ENCODE measurements at places on chromosomes 12 and 14.

DNA sequence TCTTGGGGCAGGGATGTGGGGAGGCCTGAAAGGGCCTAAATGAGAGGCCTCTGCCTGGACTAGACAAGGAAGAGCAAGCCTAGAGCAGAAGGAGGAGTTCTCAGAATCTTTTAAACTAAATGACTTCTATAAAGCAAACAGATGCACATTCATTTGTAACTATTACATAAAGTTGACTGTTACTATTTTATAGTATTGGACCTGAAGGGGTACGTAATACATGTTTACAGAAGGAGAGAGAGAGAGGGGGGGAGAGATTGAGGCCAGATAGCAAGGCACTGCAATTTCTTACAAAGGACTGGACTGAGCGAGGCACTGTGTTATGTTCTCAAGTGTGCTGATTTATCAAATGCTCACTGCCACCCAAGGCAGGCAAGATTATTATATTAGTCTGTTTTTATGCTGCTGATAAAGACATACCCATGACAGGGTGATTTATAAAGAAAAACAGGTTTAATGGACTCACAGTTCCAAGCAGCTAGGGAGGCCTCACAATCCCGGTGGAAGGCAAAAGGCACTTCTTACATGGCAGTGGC is 215.8 kb upstream of the NOS1 start:
- DNase-seq, result no peak

- no peak for DNase-seq
Measured at GRCh38 chr12:5068619-5069018, 24.9 kb downstream of the KCNA5 start.

DNA sequence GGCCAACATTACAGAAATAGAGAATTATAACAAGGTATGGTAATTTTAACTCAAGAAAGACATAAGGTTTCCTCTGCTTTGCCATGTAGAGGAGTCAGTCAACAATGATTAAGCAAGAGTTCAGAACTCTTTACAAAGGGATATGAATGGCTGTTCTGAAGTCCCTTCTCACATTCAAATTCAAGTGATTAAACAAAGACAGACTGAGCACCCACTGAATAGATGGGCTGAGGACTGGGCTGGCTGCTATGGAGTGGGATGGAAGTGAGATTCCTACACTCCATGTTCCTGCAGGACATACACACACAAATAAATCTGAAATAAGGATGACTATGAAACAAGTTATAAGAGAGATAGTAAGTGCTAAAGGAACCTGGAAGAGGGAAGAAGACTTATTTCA is 199.0 kb upstream of the GRIP1 start:
- no peak for DNase-seq

GRCh38 chr14:81400202-81400678 is at the start of gene STON2:
Gene STON2 (minus strand): TSS chr14:81400324. CDS start chr14:81398382, 1,942 bp downstream.
- peak; percentile 96 for DNase-seq

- DNase-seq, result no peak
Measured at GRCh38 chr14:91373591-91374254, 43.9 kb downstream of the CCDC88C start.

DNA sequence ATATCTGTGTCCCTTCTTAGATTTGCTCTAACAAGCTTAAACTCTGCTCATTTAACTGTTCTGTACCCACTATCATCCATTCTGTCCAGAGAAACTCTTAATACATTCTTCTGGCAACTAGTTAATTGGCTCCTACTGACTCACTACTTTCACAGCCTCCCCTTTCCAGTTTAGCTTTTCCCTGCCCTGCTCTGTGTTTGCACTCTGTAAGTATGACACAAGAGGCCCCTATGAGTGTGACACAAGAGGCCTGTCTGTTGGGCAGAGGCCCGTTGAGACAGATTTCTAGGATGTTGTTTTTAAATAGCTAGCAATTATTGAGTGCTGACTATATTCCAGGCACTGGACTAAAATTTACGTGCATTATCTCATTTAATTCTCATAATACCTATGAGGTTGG is 246.0 kb upstream of the DAAM1 start:
- DNase-seq, result peak; percentile 8

GRCh38 chr12:57545809-57546437 is 1.1 kb downstream of the DCTN2 start:
- DNase-seq, result no peak

DNA sequence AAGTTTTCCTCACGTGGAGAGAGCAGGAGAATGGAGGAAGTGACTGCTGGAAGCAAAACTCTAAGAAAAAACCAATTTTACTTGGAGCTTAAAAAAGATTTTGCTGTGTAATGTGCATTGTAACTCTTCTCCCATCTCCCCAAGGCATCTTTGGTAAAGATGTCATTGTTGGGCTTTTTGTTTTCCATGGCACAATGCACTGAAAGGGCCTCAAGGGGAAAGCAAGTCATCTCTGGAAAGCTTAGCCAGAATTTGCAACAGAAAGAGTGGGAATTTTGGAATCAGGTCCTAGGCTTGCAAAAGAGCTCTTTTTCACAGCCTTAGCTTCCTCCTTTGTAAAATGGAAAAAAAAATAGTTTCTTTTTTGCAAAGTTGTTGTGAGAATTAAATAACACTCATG is 7.9 kb upstream of the PPM1A start:
- DNase-seq, result no peak

DNA sequence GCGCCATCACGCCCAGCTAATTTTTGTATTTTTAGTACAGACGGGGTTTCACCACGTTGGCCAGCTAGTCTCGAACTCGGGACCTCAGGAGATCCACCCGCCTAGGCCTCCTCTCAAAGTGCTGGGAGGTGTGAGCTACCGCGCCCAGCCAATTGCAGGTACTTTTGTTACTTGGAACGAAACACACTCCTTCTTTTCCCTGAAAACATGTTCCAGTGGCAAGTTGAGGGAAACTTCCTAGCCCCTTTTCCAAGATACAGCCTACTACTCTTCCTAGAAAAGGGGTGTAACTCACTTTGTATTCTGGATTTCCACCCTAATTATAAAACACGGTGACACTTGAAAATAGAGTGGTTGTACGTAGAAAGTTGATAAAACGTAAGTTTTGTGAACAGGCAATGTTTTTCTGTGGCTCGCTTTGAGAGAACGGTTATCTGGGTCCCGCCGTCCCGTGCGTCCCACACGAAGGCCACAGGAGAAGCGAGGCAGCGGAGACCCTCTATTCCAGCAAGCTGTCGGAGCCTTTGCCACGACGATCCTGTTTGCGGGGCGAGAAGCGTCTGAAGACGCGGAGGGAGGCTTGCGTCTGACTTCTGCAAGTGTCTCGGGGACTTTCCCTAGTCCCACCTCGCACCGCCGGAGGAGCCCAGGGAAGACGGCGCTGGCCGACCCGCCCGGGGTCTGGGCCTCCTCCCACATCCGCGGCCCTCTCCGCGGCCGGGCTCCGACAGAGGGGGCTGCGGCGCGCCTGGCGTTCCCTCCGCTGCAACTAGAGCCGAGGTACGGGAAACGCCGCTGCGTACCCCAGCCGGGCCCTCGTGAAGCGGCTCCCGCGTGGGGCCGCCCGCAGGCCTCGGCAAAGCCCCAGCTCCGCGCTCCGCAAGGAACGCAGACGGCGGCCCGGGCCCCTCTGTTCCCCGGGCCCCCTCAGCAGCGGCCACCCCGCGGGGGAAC is 745 bp downstream of the CDCA4 start:
- DNase-seq, result no peak

- DNase-seq, result no peak
Measured at GRCh38 chr14:98766818-98767217, 505.2 kb downstream of the BCL11B start.

- DNase-seq, result no peak
Measured at GRCh38 chr14:24381363-24382063, 13.5 kb downstream of the NFATC4 start.

- peak; percentile 14 for DNase-seq
Measured at GRCh38 chr12:5808981-5809380, 136.1 kb downstream of the ANO2 start.

- DNase-seq, result peak; percentile 16
Measured at GRCh38 chr12:91964501-91964900, 181.1 kb downstream of the BTG1 start.

DNA sequence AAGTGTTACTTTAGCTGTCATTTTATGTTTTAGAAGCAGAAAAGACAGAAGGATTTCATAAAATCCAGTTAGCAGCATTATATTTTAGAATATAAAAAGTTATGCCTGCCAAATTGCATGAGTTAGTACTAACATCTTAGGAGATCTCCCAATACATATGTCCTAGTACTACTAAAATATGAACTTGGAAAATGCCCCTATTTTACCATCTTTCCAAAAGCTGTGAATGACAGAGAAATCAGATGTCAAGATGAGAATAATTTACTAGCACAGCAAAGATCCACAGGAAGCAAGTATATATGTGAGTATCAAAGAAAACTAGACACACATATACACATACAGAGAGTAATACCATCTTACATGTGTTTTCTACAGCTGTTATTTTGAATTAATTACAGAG is 196.9 kb downstream of the CPNE8 start:
- no peak for DNase-seq

DNA sequence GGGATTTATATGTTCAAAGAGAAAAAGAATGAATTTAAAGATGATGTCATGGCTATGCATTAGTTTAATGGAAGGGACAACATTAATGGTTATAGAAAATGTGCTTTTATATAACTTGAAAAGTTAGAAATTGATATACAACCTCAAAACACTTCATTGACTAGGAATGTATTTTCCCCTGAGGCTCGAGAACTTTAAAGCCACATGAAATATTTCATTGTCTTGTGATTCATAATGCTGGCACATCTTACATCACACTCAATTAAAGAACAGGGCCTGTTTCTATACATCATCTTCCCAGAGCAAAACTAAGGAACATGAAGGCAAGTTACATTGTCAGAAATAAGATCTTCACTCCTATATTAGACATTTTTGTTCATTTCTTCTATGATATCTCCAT is 35.2 kb upstream of the PAWR start:
- peak; percentile 74 for DNase-seq

GRCh38 chr12:131007031-131007739 is 53.5 kb downstream of the ADGRD1 start:
- no peak for DNase-seq

GRCh38 chr12:4584281-4584680 is 22.3 kb downstream of the DYRK4 start:
- no peak for DNase-seq

- DNase-seq, result no peak
Measured at GRCh38 chr12:56062996-56063395, 17.0 kb upstream of the ERBB3 start.

DNA sequence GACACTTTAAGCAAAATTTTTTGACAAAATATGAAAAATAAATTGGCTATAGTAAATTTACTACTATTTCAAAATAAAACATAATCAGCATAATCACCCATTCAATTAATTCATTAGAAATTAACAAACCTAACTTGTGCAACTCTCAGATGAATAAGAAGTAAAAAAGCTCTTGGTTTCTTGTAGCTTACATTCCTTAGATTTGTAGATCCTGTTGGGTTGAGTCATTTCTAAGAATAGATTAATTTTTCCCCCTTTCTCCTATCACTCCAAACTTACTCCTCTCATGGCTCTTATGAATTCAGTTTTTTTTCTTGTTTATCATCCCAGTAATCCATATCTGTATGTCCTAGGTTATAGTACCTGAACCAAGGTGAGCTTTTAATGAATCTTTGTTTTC is 230.9 kb upstream of the LRIG3 start:
- DNase-seq, result peak; percentile 15

DNA sequence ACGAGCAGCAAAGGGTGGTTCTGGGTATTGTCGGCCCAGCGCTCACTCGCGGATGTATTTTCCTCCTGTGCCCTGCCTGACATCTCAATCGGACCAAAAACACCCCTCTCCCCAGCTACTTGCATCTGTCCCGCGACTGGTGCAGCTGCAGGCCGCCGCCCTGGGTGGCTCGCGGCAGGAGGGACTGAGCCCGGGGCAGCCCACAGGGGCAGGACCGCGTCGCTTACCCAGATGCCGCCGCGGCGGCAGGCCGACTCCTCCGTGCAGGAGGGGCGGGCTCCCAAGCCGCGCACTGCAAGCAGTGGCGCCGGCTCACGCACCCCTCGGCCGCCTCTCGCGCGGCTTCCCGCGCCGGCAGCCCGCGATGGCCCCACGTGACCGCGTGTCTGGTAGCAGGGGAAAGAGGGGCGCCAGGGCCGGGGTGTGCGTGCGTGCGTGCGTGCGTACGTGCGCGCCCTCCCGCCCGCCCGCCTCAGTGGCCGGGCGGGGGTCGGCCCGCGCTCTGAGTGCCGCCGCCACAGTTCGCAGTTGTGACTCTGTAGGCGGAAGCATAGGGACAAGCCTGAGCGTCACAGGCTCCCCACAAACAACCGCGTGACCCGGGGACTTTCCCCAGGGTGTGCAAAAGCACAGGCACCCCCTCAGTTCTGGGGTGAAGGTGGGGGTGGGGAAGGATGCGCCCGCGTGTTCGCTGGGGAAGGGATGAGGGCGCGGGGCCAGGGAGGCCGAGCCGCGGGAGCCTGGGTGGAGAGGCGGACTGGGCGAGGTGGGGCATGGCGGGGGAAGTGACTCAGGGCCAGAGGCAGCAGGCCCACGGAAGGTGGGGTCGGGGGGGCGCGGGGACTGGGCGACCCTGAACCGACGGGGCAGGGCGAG is at the start of gene ZBTB25:
Gene ZBTB25 (minus strand): TSS at position 405 of the 876 bp plus-strand sequence. CDS start 13,305 bp downstream, outside the sequence.
- peak; percentile 91 for DNase-seq

GRCh38 chr14:102779574-102780315 is 2.5 kb downstream of the TRAF3 start:
- DNase-seq, result peak; percentile 27

DNA sequence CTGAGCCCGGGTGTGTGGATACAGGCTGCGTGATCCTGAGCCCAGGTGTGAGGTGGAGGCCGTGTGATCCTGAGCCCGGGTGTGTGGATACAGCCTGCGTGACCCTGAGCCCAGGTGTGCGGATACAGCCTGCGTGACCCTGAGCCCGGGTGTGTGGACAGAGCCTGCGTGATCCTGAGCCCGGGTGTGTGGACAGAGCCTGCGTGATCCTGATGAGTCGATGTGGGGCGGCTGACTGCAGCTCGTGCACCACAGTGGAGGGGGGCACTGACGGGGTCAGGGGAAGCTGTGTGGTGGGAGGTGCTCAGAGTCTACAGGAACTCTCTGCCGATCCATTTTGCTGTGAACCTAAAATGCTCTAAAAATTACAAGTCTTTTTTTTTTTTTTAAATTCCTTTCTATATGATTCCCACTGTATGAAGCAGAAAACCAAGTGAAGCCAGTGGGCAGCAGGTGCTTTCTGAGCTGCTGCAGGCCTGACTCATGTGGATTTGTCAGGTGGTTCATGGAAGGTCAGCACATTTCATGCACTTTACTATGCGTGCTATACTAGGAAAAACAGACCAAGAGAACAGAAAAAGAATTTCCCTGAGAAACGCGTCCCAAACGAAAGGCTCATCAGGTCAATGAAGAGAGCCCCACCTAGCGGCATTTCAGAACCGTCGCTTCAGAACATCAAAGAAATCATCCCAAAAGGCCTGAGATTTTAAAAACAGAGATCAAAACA is 19.3 kb downstream of the BRF1 start:
- DNase-seq, result peak; percentile 77

- DNase-seq, result peak; percentile 77
Measured at GRCh38 chr12:65568517-65568916, 255.8 kb upstream of the HMGA2 start.
